Stimulated activated CD8-positive, alpha-beta memory T cell treated with anti-CD3 and anti-CD28 coated beads, Interleukin-12 subunit alpha, Interleukin-12 subunit beta, amount 100 ng/mL, for 4 hours (primary cell): ENCODE measurements at places on chromosomes 7 and 10.

GRCh38 chr7:69684369-69685292 lies 86.4 kb downstream of the AUTS2 start:
- no peak for DNase-seq

GRCh38 chr7:45578467-45578866 lies 4.3 kb downstream of the ADCY1 start:
- no peak for DNase-seq

GRCh38 chr10:106643473-106643872 lies 521.0 kb downstream of the SORCS1 start:
- DNase-seq, result no peak

DNA sequence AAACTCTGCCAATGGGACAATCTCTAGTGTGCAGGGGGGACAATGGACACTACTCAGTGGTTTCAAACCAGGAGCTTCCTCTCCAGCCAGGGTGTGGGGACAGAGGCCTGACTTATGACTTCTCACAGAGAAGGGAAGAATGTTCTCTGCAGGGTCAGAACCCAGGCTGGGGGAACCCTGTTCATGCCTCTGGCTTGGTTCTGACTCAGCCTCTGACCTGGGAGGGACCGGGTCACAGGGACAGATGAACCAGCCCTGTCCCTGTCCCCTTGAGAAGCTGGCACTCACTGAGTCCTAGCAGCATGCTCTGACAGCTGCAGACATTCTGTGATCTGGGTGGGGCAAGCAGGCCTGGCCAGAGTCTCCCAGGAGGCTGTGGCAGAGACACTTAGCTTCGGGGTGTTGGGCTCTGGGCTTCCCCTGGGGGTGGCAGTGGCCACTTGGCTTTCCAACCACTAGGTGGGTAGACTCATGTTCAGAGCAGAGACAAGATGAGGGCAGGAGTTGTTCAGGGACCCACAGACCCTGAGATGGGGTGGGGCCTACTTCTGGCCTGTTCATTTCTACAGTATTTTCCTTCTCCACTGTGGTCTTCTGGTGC lies 13.6 kb downstream of the TSPAN15 start:
- DNase-seq, result no peak

GRCh38 chr10:34251177-34251576 lies 563.9 kb downstream of the PARD3 start:
- no peak for DNase-seq

GRCh38 chr7:2203766-2204300 lies 28.9 kb downstream of the MAD1L1 start:
- no peak for DNase-seq

- DNase-seq, result no peak
These were observed 46.9 kb downstream of the MINDY3 start for GRCh38 chr10:15813415-15813814.

DNA sequence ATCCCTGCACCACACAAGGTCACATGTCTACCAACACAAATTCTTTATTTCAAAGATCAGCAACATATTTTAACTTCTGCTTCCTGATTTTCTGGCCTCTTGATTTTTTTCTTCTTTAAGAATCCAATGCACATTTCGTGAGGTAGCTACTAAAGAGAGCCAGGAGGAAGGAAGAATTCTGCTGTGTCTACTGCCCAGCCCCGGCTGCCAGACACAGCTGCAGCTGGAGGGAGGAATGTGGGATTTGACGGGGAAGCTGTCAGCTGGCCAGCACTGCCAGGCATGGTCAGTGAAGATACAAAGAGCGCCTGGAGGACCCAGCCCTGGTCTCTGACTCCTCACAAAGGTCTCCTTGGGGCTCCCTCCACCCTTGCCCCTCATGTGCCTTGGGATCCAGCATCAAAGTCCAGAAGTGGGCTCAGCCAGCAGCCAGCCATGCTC lies 6.9 kb upstream of the AOC1 start:
- DNase-seq, result no peak

GRCh38 chr7:96238474-96238873 lies 83.4 kb downstream of the SLC25A13 start:
- DNase-seq, result no peak

DNA sequence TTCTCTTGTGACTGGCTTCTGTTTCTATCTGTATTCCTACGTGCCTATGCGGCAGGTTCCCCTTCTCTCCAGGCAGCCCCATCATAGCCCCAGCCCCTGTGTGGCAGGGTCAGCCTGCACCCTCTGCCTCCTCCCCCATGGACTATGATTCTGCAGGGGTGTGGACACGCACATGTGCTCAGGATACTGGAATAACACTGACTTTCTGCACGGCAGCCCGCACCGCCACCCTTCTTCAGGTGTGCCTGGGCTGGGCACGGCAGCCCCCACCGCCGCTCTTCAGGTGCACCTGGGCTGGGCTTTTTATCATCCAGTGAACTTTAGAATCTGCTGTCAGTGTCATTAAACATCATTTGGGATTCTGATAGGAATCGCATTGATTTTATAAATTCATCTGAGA lies 202.6 kb upstream of the PPP2R2D start:
- DNase-seq, result no peak

GRCh38 chr7:108384716-108385483 lies 71.3 kb downstream of the NRCAM start:
- DNase-seq, result no peak

DNA sequence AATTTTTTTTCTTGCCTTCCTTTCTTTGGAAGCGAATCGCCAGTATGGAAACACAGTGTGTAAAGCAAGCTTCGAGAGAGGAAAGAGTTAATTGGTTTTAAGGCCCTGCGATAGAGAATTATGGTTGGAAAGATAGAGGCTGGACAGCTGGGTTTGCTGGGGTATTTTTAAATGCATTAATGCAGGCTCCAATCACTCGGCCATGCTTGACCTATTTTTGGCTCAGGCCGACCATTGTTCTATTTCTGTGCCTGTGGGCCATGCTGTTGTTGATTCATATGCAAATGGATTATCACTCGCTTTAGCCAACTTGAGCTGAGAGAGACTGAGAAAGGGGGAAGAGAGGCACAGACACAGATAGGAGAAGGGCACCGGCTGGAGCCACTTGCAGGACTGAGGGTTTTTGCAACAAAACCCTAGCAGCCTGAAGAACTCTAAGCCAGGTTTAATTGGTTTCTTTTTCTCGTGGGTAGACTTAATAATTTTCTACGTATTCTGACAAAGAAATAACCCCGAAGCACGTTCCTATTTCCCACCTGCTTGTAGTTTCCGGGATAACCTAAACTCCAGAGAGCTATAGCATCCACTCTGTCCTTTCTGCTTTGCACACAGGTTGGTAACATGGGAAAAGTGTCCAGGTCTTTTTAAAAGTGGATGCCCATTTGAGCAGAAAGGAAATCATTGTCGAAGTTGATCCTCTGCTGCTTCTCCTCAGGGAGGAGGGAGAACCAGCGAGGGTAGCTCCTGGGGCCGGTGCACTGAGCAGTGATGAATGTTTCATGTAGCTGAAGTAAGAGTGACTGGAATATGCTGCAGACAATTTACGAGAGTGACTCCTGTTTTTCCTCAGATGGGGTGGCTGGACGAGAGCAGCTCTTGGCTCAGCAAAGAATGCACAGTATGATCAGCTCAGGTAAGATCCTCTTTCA lies at the start of gene HDAC9:
HDAC9 (plus strand) TSS at position 338 of the 929 bp plus-strand sequence; CDS start at position 892, 554 bp downstream.
- no peak for DNase-seq

- no peak for DNase-seq
These were observed 51.2 kb upstream of the ABI1 start for GRCh38 chr10:26911811-26912461.

DNA sequence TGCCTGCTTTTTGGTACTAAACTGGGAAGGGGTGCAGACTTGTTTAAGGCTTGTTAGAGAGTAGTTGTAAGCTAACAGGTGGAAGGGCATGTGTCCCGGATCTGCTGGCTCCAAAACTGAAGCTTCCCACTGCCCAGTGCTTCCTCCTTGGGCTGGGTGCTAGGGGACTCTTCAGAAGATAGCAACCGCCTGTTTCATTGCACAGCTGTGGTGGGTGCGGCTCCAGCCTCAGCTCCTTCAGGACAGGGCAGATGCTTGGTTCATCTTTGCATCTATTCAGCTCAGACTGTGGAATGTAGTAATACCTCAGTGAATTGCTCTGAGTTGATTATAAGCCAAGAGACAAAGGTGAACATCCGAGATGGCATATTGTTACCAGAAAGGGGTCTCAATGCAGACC lies 527.1 kb downstream of the TYW1 start:
- no peak for DNase-seq

- DNase-seq, result no peak
These were observed 15.2 kb downstream of the SRI start for GRCh38 chr7:88204525-88205110.

- DNase-seq, result no peak
These were observed 229.6 kb downstream of the BAMBI start for GRCh38 chr10:28906934-28907333.
